ENCODE measurements at places on chromosomes 5 and 9.

GRCh38 chr9:136645903-136646754 is 16.6 kb upstream of the EGFL7 start:
- no peak for DNase-seq

- DNase-seq, result no peak
Observed at GRCh38 chr5:136042665-136043121, 13.9 kb downstream of the TGFBI start.

DNA sequence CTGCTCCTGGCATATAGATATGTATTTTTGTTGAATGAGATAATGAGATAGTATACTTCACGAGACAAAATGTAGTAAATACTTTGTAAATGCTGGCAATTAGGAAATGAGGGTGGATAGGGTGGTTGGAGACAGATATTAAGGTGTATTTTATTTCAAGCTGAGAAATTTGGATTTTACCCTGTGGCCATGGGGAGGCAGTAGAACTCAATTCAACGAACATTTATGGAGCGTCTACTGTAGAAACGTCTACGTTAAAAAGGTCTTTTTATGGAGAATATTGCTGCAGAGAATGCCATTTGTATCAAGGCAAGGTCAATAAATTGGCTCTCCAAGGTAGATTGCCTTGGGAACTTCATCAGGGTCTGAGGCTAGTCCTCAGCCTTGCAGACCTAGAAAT is 21.5 kb upstream of the RALGPS1 start:
- peak; percentile 19 for DNase-seq

- no peak for DNase-seq
Observed at GRCh38 chr5:155926766-155927165, 400.2 kb upstream of the SGCD start.

DNA sequence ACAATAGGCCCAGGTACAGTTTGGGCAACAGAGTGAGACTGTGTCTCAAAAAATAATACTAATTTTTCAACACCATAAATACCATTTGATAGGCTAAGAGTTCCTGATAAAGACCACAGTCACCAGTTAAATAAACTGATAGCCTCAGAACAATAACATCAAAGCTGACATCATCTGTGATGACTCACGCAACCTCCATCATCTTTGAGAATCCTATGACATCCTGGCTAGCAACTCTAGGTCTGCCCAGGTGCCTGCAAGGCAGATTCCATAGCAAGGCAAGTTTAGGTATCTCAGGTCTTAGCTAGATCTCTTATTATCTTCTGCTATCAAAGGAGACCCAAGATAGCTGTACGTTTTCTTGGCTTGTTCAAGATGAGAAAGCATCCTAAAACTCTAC is 30.5 kb upstream of the UBAP2 start:
- DNase-seq, result no peak
